ENCODE measurements at places on chromosomes 1 and 21.
A peak's percentile ranks its signal among the peaks of the same experiment; 100 is the strongest.

DNA sequence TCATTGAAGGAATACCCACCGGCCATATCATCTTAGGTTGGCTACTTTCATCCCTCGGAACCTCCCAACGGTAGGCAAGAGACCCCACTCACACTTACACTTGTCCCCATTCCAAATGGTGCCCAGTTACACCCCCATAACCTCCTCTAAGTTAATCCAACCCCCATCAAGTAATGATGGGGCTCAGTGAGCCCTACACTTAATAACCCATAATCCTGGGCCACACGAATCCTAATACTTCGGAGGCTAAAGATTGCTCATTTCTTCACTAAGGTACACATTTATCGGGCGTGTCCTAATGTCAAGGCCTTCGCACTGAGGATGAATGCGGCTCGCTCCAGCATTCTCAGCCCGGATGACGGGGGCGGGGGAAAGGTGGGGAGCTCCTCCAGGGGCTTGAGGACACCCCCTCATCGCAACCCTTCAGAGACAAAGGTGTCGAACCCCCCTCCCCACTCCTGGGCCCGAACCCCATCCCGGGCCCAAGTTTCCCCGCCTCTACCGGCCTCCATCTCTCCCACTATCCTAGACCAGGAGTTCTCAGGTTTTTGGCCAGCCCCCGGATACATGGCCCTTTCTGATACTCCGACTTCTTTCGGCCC is 435 bp downstream of the ILF2 start:
- DNase-seq: no peak

GRCh38 chr21:38831526-38832467 is 26.1 kb downstream of the ETS2 start:
- DNase-seq: no peak

- DNase-seq: no peak
Observed at GRCh38 chr1:187396226-187396625, 567.5 kb downstream of the PLA2G4A start.

GRCh38 chr1:44010935-44011471 is 19.6 kb downstream of the CCDC24 start:
- no peak for DNase-seq

- DNase-seq: no peak
Observed at GRCh38 chr1:78073441-78073840, 27.7 kb downstream of the GIPC2 start.

DNA sequence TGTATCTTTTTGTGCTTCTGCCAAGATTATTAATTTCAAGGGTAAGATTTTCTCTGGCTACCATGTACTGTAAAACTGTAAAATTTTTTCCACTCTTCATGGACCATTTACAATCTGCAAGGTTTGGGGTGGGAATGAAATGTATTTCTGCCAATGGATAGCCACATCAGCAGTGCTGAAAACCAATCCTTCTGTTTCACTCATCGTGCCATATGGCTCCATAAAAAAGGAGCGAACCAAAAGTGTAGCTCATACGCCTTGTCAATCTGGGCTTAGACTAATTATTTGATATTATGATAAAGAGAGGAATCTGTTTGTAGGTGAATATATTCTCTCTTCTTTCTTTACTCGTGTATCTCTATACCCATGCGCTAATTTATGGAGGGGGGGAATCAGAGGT is 3.0 kb upstream of the SLC44A5 start:
- DNase-seq: no peak

- no peak for DNase-seq
Observed at GRCh38 chr1:164101802-164102201, 457.2 kb upstream of the PBX1 start.

DNA sequence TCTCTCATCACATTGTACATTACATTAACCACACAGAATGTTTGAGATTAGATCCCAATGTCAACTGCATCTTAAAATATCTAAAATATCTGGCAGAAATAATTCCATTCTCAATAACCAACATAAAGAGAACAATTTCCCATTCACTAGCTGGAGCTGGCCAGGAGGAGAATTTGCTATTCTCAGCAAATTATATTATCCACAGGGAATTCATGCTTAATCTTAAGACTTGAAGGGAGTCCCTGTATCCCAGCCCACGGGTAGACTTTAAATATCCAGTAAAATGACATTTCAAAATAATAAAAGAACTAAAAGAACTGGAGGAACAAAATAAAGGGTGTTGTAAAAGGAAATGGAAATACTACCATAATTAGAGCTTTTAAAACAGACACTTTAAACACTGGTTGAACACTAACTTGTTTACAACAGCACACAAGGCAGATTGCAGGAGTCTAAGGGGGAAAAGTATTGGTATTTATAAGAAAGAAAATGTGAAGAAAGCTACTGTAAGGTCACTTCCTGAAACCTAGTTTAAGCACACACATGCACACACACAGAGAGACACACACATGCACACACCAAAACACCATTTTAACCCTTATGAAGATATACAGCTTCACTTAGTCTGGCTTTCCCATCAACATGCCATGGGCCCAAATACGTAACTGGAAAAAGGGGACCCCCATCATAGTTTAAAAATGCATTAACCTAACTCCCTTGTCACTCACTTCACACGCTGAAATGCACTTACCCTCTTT is 107.0 kb downstream of the PTPN14 start:
- DNase-seq: no peak

GRCh38 chr1:31111290-31111951 is 45.9 kb upstream of the PUM1 start:
- DNase-seq: no peak

- no peak for DNase-seq
Observed at GRCh38 chr1:184935920-184936798, 38.1 kb downstream of the NIBAN1 start.

GRCh38 chr1:64172458-64172983 is 30.9 kb upstream of the UBE2U start:
- no peak for DNase-seq

DNA sequence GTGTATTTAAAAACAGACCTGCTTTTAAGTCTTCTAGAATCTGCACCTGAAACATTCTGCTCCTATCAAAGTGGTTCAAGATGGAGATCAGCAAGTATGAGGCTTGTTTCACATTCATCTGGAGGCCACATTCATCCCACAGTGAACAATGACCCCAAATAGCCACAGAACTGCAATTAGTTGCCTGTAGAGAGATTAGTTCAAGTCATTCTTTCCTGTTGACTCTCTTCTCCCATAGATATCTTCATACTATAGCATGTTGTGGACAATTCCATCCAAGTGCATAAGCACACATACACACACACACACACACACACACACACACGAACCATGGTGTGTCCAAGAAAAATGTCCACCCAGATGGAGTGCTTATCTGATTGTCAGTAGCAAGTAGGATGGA is 101.7 kb upstream of the FGGY start:
- no peak for DNase-seq

DNA sequence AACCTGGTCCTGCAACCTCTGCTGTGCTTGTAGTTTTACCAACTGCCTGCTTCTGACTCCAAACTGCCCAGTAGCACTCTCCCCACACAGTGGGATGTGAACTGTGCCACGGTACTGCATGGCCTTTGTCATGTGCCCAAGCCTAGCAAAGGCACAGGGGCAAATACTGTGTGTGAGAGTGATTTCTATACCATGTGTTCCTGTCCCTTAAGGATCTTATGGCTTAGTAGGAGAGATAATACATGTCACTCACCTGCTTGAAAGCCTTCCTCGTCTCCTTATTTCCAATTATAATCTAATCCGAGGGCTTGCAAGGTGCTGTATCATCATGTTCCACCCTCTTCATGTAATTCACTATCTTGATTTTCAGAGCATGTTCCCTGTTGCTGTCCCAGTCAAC is 51.3 kb downstream of the UBE4B start:
- no peak for DNase-seq

DNA sequence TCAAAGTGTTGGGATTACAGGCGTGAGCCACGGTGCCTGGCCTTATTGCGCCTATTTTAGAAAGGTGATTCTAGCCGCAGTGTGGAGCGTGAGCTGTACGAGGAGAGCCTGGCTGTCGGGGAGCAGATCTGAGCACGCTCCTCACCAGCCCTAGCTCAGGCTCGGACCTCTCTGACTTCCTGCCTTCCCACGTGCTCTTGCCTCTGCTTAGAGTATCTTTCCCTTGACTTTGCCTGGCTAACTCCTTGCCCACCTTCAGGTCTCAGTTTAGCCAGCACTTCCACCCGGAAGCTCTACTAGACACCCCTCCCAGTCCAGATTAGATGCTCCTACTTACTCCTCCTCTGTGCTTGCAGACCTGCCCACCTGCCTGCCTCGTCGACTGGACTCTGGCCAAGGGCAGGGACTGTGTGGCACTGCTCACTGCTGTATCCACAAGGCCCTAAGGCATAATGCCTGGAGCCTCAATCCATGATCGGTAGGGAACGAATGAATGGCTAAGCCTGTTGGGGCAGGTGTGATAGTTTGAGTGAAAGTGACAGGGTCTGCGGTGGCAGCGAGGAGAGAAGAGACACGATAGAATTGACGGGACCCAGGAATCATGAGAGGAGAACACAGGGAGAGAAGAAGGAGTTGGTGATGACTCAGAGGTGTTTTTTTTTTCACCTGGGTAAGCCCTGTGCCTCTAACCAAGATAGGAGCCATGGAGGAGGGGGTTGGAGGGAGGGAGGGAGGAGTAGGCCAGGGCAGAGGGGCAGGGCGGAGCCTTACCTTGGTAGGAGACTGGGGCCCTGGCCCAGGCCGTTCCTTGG is 28.1 kb upstream of the WASF2 start:
- DNase-seq: no peak

DNA sequence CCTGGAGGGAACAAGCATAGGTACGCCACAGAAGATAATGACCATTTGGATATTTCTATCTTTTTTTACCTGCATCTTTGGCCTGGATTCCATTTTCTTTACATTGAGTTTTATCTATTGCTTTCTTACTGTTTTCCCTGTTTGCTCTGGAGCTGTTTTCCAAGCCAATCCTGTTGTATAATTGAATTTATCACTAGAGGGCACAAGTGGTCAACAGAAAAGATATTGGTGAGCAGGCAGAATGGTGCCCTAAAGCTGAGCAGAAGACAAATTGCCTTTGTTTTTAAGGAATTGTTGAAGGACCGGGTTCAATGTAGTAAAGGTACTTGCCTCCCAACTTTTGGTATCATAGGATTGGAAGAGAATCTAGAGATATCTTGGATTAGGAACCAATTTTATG is 152.8 kb downstream of the PPP1R12B start:
- no peak for DNase-seq

- peak; percentile 44 for DNase-seq
Observed at GRCh38 chr21:45152265-45152746, 77.9 kb downstream of the ADARB1 start.

DNA sequence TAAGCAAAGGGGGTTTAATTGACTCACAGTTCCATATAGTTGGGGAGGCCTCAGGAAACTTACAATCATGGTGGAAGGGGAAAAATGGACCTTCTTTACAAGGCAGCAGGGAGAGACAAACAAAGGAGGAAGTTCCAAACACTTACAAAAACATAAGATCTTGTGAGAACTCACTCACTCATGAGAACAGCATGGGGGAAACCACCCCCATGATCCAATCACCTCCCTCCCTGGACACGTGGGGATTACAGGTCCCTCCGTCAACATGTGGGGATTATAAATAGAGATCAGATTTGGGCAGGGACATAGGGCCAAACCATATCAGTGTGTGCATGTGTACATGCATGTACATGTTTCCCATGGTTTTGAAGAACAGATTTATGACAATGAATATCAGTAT is 5.5 kb upstream of the SMG7 start:
- DNase-seq: no peak

- DNase-seq: no peak
Observed at GRCh38 chr1:242211254-242212022, 212.5 kb upstream of the MAP1LC3C start.

DNA sequence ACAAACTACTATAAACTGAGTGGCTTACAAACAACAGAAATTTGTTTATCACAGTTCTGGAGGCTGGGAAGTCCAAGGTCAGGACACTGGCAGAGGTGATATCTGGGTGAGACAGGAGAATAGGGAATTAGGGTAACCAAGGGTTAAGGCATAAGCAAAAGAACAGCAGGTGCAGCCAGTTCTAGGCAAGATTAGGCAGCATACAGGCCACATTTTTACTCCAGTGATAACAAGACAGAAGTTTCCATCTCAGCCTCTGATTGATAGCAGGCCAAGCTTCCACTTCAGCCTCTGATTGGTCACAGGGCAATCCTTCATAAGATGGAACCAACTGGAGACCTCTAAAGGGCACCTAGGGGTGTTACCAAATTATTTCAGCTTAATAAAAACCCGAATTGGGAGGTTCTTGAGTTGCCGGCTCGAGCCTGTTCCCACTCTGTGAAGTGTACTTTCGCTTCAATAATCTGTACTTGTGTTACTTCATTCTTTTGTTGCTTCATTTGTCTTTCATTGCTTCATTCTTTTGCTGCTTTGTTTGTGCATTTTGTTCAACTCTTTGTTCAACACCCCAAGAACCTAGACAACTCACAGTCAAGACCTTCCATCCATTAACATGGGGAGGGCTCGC is 185.6 kb downstream of the TOMM20 start:
- DNase-seq: no peak

DNA sequence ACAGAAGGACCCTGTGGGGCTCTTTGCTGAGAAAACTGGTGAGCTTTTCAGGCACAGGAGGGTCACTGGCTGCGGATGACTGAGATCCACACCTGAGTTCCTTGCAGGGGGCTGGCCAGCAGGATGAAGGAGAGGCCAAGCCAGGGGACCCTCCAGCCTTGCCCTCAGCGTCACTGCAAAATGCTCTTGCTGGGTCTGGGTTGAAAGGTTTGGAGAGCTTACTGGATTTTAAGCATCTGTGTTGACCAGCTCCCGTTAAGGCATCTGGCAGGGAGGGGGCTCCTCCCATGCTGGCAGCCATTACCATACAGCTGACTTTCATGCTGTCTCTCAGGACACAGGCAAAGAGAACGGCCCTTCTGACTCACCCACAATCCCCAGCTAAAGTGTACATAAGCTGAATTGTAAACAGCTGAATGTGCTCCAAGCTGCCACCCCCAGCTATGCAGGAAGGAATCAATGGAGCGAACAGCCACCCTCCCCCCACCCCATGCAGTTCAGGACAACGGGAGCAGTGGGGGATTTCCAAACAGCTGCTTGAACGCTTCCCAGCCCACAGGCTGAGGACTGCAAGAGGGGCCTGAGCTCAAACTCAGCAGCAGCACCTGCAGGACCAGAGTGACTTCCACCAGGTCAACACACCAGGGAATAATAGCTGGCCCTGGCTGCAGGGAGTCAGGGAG is 21.3 kb upstream of the A3GALT2 start:
- DNase-seq: no peak

Measured in stimulated activated CD8-positive, alpha-beta memory T cell treated with anti-CD3 and anti-CD28 coated beads, Interleukin-12 subunit alpha, Interleukin-12 subunit beta, amount 100 ng/mL, for 1 hour (primary cell).